ENCODE measurements at places on chromosomes 2 and 18.

- DNase-seq, result no peak
These were observed 142.4 kb downstream of the CCBE1 start for GRCh38 chr18:59554796-59555335.

DNA sequence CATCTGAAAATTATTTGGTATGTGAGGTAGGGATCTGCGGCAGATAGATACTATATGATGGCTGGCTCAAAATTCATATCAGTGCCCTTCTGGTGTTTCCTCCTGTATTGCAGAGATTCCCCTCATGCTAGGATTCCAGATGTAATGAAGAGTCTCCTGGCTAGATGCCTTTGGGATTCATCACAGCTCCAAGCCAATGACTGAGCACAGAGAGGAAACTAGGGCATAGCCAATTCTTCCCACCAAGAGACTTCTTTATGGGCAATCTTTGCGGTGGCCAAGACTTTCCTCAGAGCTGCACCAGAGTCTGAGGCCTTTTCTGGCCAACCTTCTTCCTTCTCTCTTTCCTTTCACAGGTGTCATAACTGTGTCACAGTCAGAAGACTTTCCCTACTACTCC lies 25.5 kb upstream of the CIB4 start:
- no peak for DNase-seq

DNA sequence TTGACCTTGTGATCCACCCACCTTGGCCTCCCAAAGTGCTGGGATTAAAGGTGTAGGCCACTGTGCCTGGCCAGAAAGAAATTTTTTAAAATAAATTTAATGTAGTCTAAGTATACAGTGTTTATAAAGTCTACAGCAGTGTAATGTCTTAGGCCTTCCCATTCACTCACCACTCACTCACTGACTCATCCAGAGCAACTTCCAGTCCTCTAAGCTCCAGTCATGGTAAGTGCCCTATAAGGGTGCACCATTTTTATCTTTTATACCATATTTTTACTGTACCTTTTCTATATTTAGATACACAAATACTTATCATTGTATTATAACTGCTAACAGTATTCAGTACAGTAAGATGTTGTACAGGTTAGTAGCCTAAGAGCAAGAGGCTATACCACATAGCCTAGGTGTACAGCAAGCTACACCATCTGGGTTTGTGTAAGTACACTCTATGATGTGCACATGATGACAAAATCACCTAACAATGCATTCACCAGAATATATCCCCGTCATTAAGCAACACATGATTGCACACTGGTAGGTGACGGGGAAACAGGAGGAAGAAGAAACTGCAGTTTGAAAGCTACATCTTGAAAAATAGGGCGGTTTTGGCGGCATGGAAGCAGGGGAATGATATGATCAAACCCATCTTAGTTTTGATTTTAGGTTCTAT lies 105.1 kb upstream of the ITGB6 start:
- no peak for DNase-seq

GRCh38 chr2:10948188-10948564 lies 36.4 kb downstream of the KCNF1 start:
- no peak for DNase-seq

GRCh38 chr2:233130481-233131020 lies 70.4 kb downstream of the INPP5D start:
- DNase-seq, result no peak

- no peak for DNase-seq
These were observed 10.5 kb downstream of the SCYGR4 start for GRCh38 chr2:227627769-227628168.

GRCh38 chr2:190410166-190410565 lies 2.0 kb downstream of the MFSD6 start:
- no peak for DNase-seq

GRCh38 chr2:143603035-143603655 lies 473.9 kb downstream of the ARHGAP15 start:
- DNase-seq, result no peak

GRCh38 chr2:196244966-196245365 lies 73.6 kb upstream of the STK17B start:
- DNase-seq, result no peak

DNA sequence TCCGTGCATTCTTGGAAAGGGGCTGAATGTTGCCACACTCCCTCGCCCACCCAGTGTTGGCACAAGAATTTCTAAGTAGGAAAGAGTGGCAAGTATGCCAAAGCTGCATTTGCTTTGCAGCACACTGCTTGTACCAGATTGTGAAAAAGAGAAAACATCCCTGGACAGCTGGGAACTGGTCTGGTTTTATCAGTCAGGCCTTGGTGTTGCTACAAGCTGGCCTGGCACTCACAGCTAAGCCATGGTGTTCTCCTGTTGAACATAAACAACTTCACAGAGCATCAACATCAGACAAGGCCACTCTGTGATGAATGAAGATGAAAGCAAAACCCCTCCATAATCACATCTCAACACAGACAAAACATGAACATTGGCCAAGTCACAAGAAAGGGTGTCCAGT lies 4.2 kb upstream of the TRABD2A start:
- no peak for DNase-seq

GRCh38 chr18:79528846-79529245 lies 133.1 kb downstream of the NFATC1 start:
- peak; percentile 60 for DNase-seq

DNA sequence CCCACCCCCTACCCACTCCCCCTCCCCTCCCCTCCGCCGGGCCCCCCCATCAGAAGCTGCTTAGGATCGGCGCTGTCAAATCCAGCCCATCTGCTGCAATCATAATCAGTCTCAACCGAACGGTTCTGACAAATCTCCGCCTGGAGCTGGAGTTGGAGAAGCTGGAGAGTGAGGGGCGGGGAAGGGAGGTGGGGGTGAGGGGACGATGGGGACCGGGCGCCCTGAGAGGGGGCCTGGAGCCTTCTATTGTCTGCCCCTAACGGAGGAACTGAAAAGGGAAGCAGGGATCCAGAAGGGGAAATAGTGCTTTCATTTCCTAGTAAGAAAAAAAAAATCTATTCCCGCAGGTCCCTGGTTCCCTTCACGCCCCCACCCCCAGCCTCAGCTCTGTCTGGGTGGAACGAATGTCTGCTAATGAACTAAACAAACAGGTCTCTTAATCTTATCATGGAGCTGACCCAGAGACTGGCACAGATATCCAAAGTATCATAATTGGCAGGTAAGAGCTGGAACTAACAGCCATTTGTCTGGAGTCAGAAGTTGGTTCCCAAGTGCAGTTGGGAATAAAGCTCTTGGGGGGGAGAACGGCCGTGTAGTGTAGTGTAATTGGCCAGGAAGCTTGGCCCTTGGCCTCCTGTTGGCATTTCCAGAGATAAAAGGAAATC lies 301.2 kb downstream of the NCKAP5 start:
- DNase-seq, result no peak

DNA sequence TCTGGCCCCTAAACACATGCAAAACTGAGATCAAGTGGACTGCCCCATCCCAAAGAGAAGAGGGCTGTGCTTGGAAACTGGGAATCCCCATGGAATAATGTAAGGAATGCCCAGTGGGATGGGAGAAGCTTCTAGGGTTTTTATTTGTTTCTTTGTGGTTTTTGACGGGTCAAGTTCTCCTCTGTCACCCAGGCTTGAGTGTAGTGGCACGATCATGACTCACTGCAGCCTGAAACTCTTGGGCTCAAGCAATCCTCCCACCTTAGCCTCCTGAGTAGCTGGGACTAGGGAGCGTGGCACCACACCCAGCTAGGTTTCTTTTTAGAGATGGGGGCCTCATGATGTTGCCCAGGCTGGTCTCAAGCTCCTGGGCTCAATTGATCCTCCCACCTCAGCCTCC lies 101.7 kb upstream of the ZSWIM2 start:
- DNase-seq, result no peak

DNA sequence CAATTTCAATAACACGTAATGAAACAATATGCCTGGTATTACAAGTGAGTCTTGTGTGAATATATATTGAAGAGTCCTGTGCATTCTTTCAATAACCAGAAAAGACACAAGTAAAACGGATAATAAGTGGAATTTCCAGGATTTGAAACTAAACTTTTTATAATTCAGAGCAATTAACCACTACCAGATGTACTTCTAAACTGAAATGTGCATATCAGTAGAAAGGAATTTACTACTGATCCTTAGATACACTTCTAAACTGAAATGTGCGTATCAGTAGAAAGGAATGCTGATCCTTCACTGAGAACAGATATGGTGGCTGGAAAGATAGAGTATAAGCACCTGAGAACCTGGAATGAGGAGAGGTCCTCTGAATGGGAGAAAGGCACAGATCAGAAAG lies 470.9 kb upstream of the SPHKAP start:
- no peak for DNase-seq

DNA sequence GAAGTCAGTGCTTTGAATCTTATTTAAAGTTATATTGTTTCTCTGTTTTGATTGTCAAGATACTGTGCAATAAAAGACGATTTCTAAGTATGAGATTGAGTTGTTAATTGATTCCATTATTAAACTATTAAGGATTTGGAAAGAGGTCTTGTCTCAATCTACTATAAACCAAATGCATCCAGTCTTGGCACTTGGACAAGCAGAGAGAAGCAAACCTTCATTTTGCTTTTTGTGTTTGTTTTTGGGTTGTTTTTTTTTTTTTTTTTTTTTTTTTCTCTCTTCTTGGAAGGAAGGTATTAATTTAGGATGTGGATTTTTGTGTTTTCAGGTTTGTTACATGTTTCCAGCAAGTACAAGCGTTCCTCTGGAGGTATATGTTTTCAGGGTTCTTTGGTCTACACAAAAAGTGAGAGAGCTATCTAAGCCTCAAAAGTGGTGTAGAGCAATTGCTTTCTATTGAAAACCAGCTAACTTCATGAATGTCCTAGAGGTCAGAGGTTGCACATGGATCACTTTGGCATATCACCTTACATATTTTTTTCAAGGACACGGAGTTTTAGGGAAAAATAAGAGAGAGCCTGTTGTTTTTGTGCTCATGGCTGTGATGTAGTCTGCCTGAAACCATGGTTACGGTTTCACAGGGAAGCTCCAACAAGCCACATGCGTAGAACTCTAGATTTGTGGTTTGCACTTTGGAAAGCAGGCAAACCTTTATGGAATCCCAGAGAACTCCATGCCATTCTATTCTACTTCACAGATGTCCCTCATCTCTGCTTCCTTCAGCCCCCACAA lies 1.8 kb downstream of the PRKCE start:
- DNase-seq, result no peak

DNA sequence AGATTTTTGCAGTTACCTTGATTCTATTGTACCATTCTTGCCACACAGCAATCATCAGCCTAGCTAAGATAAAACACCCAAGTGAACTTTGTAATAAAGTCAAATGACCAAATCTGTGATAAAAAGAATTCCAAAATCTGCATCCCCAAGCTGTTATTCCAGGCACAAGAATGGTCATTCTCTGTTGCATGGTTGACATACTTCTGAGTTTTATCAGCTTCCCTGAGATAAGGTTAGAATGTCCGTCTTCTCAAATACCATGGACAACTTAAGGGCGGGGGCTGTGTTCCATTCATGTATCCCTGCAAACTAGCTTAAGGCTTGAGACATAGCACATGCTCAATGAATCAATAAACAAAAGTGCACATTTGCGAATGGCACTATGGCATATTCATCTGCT lies 8.1 kb upstream of the BMP10 start:
- DNase-seq, result no peak

DNA sequence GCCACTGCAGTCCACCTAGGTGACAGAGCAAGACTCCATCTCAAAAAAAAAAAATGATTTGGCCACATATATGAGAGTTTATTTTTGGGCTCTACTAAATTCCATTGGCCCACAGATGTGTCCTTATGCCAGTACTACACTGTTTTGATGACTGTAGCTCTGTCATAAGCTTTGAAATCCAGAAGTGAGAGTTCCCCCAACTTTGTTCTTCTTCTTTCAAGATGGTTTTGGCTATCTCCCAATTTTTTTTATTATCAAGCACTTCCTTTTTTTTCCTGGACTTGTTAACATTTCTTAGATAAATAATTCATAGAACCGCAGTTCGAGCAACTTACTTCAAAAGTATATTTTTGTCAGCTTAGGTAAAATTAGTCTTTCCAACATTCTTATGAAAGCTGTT lies 96.9 kb downstream of the TSHZ1 start:
- DNase-seq, result no peak

All from stimulated activated CD4-positive, alpha-beta T cell treated with anti-CD3 and anti-CD28 coated beads, Interleukin-1b, Interleukin-23, amount 100 ng/mL, for 1 hour (primary cell).